ENCODE measurements at places on chromosomes 13 and 19. TPM values are rescaled to one million over a fixed set of nuclear protein-coding genes. Genes with fewer than 3 reads are reported as not detected.

DNA sequence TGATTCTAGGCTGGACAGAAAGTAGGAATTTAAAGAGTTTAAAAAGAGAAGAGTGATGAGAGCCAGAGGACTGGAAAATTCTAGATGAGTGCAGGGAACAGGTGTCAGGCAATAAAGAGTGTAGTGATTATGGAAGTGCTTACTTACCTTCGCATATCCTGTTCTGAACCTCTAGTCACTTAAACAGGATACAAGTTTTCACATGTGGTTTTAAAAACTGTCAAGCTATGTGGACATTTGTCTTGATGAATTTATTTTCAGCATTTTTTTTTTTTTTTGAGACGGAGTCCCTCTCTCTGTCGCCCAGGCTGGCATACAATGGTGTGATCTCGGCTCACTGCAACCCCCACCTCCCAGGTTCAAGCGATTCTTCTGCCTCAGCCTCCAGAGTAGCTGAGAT lies 34.3 kb upstream of the IL17D start:
- DNase-seq: no peak

GRCh38 chr19:8612807-8613171 lies 2.3 kb upstream of the ADAMTS10 start:
- peak; percentile 25 for DNase-seq

DNA sequence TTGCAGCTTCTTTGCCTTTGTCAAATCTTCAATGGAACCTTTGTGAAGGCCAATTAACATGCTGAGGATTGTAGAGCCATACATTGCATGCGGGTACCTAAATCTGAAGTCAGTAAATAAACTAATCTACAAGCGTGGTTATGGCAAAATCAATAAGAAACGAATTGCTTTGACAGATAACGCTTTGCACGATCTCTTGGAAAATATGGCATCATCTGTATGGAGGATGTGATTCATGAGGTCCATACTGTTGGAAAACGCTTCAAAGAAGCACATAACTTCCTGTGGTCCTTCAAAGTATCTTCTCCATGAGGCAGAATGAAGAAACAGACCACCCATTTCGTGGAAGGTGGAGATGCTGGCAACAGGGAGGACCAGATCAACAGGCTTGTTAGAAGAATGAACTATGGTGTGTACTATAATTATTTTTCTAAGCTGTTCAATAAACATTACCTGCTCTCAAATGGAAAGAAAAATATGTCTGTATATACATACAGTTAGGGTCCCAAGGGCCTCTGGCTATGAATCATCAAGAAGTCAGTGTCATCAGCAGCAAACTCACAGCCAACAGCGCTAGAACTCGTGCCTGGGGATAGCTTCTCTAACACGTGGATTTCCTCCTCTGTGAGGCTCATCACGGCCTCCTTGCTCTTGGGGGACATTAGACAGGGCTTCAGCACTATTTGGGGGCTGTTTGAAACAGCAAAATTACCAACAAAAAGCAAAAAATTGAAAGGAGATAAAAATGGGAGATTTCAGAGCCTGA lies 2.9 kb upstream of the CD70 start:
- no peak for DNase-seq

GRCh38 chr13:51958217-51958547 lies 53.1 kb downstream of the ATP7B start:
- DNase-seq: no peak

The ARHGAP45 gene
- 0.21 TPM for total RNA-seq

- peak; percentile 28 for DNase-seq
Measured at GRCh38 chr13:93775507-93776108, 549.0 kb downstream of the GPC6 start.

- peak; percentile 28 for DNase-seq
Measured at GRCh38 chr19:38569368-38569983, 48.3 kb downstream of the MAP4K1 start.

The KIR2DL3 gene
- not detected for total RNA-seq
